ENCODE measurements at places on chromosomes 4 and X. TPM values are rescaled to one million over a fixed set of nuclear protein-coding genes. Genes with fewer than 3 reads are reported as not detected.

The TCEAL9 gene
- 132 TPM for total RNA-seq

The NSUN7 gene
- total RNA-seq, result under 0.01 TPM

The SCRG1 gene
- total RNA-seq, result under 0.01 TPM

The RRH gene
- total RNA-seq, result 0.14 TPM

The PLXNB3 gene
- 4.6 TPM for total RNA-seq

The CXorf51B gene
- not detected for total RNA-seq

The PCYT1B gene
- total RNA-seq, result under 0.01 TPM
